ENCODE measurements at places on chromosomes 12 and 14.

- no peak for DNase-seq
These were observed 19.7 kb downstream of the VEZT start for GRCh38 chr12:95237315-95237714.

- peak; percentile 17 for DNase-seq
These were observed 240.8 kb upstream of the TMPO start for GRCh38 chr12:98274430-98275130.

- DNase-seq = peak; percentile 10
These were observed 47.7 kb upstream of the ERGIC2 start for GRCh38 chr12:29428633-29429032.

DNA sequence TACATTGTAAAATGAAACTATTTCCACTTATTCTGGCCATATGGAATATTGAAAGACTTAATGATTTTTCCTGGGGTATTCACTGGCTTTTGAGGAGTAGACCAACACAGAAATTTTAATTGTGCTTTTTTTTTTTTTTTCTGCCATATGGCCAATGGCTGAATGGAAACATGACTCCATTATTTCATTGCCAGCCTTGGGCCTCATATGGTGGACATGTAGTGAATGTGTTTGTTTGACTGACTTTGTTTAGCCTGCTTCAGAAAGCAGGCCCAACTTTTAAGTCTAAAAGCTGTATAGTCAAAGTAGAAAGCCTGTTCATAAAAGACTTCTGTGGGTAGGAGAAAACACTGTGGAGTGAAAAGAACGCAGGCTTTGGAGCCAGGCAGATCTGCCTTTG, 2.4 kb downstream of the GNG2 start:
- no peak for DNase-seq

DNA sequence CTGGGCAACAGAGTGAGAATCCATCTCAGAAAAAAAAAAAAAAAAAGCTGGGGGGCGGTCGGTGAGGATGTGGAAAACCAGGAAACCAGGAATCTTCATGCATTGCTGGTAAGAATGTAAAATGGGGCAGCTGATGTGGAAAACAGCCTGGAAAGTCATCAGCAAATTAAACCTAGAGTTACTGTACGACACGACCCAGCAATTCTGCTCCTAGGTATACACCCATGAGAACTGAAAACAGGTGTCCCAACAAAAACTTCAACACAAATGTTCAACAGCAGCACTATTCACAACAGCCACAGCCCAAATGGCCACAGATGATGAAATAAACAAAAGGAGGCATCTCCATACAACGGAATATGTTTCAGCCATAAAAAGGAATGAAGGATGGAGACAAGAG, 97.3 kb downstream of the NCOR2 start:
- no peak for DNase-seq

GRCh38 chr12:121391619-121392324, 8.1 kb upstream of the RNF34 start:
- DNase-seq = peak; percentile 67

DNA sequence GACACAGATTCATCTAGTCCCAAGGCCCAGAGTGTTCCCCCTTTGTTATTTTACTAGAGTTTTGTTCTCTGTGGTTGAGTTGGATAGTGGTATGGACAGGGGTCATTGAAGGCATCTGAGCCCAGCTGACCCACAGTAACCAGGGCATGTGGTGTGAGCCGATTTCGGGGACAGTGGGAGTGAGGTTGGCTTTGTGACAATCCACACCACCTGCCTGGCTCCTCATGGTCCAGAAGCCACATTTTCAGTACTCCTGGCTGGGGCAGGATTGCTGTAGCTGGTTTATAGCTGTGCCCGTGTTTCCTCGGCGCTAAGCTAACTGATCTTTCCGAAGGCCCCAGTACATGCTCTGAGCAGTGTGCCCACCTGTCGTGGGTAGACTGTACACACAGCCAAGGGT, 116.0 kb downstream of the TSPAN9 start:
- no peak for DNase-seq

DNA sequence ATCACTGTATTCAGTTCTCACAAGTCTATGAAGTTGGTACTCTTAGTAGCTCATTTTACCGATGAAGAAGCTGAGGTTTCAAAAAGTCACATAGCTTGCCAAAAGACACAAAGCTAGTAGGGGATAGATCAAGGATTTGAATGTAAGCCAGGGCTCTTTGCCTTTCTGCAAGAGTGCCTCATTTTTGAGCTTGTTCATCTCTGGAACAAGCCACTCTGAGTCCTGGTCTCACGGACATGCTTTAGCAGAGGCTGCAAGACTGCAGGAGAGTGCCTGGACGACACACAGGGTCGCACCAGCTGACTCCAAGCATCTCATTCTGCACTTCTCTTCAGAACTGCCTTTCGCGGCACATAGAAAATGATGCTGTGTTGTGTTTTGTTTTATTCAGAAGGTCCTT, 3.7 kb downstream of the NUAK1 start:
- DNase-seq = no peak

DNA sequence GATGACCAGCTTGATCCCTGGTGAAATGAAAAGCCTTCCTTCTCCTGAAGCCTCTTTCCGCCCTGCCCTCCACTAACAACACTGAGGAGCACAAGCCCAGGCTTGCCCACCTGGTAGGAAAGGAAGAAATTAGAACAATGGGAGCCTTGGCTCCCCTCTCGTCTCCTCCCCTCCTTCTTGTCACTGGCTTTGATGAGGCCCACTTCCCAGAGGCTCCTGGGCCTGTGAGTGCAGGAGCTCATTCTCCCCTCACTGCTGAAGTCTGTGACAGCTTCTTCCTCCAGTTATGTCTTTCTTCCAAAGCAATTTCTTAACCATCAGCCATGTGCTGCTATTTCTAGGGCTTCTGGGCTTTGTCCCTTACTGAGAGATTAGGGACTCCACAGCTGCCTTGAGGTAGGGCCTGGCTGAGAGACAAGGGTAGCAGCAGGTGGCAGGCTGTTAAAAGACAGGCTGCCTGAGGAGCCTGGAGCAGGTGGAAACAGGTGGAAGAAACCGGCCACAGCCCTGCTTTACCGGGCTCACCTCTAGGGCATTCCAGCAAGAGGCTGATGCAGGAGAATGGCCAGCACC, 53.6 kb upstream of the SRSF5 start:
- no peak for DNase-seq

DNA sequence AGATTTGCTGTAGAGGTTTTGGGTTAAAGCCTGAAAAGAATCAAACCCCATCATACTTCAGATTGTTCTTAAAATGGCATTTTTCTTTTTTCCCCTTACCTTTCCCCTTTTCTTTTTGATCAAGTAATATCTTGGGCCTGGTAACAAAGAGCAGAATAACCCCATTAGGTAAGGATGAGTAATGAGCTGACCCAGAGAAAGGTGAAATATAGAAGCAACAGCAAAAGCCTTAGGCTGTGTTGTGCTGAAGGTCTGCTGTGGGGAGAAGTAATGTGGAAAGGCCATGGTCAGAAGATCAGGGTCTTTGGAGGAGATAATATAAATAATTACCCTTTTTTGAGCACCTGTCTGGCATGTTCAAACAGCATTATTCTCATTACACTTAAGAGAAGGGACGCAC, 42.3 kb downstream of the MIA2 start:
- DNase-seq = no peak

GRCh38 chr12:8120072-8120713, 3.2 kb upstream of the CLEC4A start:
- no peak for DNase-seq

- peak; percentile 47 for DNase-seq
These were observed 98.4 kb downstream of the APAF1 start for GRCh38 chr12:98743362-98743953.

DNA sequence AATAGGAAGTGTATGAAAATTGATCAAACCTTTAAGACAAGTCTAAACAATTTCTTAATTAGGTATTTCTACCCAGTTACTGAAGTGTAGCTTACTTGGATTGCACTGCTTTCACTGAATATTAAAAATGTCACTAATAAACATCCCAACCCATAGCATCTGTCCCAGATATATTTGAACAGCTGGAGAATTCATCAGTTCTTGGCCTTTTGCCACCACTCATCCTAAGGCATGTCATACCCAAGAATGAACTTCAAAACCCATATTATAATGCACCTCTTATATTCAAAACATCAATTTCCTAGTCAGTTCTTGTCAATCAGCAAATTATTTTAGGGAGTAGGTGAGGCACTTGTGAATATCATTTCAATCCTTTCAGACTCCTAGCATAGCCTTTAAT, 392.3 kb downstream of the PAWR start:
- no peak for DNase-seq

DNA sequence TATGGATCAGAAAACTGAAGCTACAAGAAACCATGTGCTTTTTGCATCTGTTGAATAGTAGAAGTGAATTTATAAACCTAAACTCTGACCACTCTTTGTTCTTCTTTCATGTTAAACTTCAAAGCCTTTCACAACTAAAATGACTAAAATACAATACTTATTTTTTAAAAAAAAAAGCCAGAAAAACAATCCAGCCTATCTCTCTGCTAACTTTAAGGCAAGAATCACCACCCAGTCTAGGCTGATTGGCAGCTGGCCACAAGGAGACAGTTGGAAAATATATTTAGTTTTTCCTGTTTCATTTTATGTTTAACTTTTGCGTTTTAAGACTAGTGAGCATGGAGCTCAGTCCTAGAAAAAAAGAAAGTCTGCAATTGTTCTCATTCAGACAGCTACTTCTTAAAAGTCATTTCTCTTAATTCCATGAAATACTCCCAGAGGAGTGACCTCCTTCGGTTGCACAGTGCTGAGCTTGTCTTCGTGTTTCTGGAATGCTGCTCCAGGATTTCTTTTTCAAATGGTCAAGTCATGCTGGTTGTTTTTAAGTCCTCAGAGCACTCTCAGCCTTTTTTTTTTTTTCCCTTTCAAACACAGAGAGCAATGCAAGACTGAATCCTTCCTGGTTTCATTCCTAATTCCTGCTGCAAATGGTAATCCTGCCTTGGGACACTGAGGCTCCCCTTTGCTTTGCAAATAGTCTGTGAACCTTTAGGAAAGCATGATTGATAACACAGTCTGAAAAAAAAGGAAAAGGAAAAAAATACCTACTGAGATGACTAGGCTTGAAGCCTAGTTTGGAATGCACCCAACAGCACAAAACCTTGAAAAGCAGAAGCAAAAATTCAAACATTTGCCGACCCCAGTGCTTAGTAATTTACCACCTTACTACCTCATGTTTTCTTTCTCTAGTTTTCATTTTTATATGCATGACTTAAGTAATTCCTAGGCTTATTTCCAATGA, 233.3 kb upstream of the DAAM1 start:
- no peak for DNase-seq

DNA sequence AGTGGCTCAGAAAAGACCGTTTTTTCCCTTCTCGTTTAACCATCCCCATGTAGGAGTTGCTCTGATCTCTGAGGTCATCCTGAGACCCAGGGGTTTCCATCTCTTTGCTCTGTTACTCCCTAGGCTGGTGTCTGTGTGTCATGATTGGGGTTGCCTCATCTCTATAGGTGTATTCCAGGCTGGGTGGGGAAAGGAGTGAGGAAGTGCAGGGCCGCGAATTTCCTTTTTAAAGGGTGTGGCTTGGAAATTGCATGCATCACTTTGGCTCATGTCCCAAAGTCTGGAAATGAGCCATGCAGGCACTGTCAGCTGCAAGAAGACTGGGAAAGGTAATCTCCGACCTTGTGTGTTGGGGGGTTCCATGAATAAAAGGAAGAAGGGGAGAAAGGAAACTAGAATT, 201.9 kb downstream of the AACS start:
- no peak for DNase-seq

DNA sequence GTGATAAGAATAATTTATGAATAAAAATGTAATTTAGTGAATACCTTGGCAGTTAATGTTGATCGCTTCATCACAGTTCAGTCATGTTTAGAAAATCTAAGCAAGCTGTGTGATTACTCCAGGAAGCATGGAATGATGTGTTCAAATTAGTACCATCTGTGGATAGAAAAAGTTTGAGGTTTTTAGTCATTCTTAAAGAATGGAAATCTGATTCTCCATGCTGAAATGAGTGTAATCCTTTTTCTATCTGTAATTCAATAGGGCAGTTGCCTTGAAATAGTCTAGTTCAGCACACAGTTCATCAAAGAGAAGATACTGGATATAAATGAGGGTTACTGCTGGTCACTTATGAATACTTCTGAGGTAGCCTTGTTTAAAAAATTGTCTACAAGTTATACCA, 127.2 kb upstream of the MYF6 start:
- no peak for DNase-seq

DNA sequence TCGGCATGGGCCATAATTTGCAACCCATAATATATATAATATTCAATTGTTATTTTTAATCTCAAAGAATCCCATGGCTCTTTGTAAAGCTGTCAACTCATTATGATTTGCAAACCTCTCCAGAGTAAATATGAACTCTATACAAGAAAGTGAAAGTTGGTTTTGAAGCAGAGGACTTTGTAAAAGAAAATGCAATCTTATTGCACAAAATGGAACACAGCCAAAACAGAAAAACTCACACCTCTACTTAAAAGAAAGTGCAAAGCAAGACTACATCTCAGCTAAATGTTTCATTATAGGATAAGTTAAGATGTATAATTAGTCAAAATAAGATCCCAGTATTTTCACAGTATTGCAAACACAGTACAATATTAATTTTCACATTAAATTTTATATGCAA, 111.2 kb upstream of the FLRT2 start:
- no peak for DNase-seq

GRCh38 chr12:30806989-30807694, 52.4 kb upstream of the CAPRIN2 start:
- no peak for DNase-seq

DNA sequence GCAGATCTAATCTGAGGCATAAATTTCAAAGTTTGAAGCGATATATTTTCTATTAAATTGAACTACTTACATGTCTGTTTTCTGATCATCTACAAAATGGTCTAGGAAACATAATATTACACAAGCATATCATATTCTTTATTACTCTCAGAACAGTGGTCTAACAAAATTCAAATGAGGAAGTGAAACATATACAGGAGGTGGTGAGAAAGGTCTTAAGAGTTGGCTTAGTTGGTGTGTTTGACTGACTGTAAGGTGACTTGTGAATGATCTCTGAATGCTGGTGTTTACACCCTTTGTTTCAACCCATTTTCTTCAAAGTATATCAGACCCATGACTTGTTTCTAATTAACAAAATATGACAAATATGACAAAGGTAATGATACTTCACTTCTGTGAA, 1156.8 kb downstream of the SLC16A7 start:
- peak; percentile 3 for DNase-seq

- no peak for DNase-seq
These were observed 27.1 kb upstream of the OXA1L start for GRCh38 chr14:22739423-22739822.

DNA sequence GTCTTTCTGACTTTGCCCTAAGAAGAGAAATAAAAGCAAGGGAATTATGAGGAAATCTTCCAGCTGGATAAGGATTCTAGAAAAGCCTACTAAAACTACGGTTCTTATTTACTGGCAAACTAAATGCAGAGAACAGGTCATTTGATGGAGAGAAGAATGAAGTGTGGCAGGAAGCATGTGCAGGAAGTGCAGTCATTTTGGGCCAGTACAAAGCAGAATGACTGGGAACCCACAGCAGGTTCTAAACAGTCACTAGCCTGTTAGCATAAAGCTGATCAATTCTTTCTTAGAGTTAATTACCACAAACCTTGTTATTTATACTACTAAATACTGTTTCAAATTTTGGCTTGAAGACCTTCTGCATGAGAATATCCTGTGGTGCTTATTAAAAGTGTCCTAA, 36.7 kb downstream of the CFAP54 start:
- DNase-seq = no peak

All from GM13976 (cell line).